Panc1 (cell line): ENCODE measurements at places on chromosomes 2 and 18.
A peak's percentile ranks its signal among the peaks of the same experiment; 100 is the strongest.

- no peak for DNase-seq
Observed at GRCh38 chr18:3368193-3368592, 81.8 kb upstream of the TGIF1 start.

GRCh38 chr2:208415897-208416296 lies 9.3 kb downstream of the PTH2R start:
- DNase-seq: no peak

DNA sequence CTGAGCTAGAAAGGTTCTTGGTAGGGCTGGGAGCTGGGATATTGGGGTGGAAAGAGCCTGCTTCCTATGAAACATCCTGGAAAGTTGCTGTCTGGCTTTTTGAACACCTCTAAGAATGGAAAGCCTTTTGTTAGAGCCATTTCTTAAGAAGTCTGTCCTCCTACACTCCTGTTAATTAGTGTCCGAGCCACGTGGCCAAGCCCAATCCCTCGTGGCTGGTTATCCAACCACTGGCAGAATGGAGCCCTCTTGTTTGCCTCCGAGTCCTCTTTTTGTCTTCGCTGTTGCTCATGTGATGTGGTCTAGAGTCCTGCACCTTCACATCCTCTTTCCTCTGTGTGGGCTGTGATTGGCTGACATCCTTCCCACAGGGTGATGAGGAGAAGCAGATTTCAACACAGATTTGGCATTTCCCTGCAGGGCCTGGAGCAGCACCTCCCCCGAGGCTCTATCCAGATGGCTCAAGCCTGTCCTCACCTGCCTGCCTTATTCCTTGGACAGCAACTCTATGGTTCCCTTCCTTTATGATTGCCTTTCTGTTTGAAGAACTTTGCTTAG lies 8.2 kb upstream of the TOGARAM2 start:
- no peak for DNase-seq

DNA sequence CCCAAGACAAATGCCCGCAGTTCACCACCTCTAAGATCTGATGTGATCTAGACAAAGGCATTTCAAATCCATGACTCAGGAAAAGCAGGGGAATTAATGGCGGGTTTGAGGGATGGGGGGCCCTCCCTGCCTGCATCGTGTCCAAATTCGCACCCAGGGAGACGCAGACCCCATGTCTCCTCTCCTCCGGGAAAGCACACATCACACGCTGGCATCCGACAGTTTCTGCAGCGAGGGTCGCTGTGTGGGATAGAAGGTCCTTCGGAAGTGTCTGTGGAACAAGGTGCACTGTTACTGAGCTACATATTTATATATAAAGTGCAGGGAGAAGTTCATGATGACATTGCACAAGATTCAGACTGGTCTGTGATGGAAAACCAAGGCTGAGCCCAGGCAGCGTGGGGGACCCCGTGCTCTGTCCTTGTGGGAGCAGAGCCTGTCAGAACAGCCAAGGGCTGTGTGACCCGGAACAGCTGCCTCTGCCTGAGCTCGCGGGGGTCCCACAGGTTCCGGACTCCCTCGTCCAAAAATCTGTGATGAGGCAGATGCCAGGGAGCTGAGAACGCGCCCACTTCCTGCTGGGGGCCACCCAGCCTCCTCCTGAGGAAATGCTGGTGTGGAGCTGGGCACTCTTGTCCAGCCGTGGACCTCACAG lies 82.3 kb upstream of the CTDP1 start:
- DNase-seq: no peak

DNA sequence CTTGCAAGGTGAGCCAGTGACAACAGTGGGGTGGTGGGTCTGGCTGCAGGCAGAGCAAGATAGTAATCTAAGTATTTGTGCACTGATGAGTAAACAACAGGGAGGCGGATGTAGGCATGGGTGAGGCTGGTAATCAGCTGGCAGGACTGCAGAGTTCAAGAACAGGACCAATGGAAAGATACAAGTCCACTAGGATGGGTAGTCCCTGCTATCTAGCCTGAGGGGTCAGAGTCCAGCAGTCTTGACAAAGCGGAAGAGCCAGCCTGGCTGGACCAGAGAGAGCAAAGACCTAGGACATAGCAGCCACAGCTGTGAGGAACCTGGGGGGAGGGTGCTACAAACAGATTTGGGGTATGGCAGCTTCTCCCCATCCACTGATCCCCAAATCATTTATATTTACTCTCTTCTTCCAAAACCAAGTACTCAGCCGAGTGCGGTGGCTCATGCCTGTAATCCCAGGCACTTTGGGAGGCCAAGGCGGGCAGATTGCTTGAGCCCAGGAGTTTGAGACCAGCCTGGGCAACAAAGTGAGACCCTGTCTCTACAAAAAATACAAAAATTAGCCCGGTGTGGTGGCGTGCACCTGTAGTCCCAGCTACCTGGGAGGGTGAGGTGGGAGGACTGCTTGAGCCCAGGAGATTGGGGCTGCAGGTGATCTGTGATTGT lies 25.9 kb downstream of the VIL1 start:
- no peak for DNase-seq

DNA sequence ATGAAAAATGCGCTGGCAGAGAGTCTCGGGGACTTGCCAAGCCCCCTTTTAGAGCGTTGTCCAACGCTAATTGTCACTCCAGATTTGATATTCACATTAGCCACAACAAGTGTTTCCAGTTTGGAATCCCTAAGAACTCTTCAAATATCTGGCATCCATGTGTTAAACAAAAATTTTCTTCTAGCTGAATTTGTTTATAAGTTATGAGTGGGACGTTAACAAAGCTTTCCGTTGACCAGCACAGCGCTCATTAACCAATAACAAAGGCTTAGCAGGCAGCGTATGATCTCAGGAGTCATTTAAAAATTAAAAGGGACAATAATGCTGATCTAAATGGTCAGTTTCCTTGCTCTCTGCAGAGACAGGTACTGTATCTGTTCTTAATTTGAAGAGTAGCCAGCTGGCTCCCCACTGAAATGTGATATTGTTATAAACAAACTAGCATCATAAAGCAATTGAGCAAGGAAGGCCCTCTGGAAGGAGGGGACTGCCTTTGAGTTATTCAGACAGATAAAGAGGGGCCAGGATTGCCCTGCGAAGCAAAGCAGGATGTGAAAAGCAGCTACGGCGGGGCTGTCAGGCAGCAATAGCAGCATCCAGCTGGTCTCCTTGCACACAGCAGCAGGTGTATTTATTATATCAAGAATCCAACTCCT lies 337.2 kb upstream of the SALL3 start:
- DNase-seq: no peak

DNA sequence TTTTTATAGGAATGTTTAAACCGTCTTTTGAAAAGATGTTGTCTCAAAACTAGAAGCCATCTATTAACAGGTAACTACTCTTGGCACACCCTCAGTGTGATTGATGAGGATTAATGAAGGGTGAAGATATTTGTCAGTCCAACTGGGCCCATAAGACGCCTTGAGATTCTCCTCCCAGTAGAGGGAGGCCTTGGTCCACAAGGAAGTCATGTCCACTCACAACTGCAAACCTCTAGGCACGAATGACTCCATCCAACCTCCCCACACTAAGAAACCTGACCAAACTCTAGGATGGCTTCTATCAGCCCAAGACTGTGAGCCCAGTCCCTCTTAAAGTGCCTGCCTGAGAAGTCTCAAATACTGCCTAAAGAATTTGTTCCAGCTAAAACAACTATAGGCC lies 19.2 kb upstream of the GRP start:
- no peak for DNase-seq

DNA sequence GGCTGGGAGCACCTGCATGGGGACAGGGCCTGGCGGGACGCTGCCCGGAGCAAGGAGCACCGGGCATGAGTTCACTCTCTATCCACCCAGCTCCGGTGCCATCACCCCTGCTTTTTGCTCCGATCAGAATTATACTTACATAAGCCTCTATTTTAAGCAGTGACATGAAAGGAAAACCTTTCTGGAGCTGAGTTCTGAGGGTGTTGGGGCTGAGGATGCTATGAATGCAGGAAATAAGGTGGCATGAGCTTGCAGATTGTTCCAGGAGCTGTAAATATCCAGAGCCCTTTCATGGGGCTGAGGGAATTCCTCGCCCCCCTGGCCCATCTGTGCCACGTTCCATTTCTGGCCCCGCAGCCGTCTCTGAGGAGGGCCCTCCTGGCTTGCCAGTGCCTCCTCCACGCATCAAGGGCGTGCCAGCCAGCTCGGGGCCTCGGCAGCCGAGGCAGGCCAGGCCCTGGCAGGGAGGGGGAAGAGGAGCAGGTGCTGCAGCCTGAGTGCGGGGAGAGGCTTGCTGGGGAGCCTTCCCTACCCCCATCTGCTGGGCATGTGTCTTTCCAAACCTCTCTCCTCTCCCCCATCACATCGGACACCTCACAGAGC lies 91.7 kb upstream of the MCFD2 start:
- no peak for DNase-seq

- DNase-seq: no peak
Observed at GRCh38 chr18:7678801-7679200, 111.7 kb downstream of the PTPRM start.

DNA sequence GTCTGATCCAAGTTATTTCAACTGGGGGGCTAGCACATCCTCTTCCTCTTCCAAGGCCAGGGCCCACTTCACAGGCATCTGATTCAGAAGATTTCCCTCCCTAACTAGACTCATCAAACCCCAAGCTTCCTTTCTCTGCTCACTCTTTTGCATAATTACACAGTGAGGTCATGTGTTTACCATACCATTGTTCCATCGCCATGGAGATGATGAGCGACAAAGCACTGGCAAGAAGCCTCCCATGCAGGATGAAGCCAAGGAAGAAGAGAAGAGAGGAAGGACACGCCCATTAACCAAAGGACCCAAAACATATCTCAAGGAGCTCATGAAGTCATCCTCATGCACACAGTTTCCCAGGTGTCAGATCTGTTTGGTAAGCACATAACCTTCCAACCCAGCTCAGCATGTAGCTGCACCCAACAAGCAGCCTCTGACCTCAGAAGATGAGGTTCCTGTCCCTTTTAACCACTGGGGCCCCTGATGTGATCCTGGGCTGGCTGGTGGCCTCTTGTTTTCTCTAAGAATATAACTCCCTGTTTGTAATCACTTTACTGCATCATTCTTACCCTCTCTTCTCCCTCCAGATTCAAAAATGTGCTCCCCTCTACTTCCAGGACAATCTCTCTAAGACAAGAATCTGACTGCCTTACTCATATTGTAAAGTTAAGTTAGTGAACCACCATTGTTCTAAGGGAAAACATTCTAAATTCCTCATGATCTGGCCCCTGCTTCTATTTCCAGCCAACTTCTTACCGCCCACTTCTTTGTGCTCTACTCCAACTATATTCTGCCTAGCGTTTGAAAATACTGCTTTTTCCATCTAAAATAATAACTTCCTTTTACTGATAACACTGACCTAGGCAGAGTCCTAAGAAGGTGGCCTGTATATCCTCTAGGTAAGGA lies 190.1 kb downstream of the TTC32 start:
- peak; percentile 13 for DNase-seq

GRCh38 chr2:71101656-71102055 lies 28.4 kb downstream of the MCEE start:
- no peak for DNase-seq

DNA sequence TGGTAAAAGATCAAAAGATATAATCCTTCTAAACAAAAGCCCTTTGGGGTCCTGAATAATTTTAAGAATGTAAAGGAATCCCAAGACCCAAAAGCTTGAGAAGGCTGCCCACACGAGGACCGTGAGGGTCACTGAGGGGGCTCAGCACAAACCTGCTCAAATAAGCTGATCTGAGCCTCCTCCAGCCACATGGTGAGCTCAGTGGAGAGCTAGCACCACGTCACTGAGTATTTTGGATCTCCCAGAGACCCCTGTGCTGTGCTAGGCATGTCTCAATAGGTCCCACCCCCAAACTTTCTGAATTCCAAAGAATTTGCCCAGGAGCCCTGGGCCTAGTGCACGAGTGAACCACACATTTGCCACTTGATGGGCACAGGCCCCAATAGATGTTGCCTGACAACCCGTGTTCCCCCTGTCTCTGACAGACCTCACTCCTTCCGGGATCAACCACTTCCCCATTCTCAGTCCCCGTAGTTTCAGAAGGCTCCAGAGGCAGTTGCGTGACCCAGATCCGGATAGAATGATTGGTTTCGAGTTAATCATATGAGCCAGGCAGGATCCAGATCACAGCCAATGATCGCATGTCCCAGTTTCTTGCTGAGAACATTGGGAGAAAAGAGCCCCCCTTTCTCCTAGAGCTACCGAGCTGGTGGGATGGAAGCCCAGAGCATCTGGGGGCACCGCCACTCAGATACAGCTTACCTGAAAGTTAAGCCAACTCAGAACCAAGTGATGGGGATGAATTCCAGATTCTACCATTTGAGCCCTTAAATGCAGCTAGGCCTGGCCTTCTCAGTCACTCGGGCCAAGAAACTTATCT lies 203.8 kb downstream of the TNS1 start:
- DNase-seq: no peak

- no peak for DNase-seq
Observed at GRCh38 chr2:226440127-226440918, 359.3 kb downstream of the IRS1 start.

DNA sequence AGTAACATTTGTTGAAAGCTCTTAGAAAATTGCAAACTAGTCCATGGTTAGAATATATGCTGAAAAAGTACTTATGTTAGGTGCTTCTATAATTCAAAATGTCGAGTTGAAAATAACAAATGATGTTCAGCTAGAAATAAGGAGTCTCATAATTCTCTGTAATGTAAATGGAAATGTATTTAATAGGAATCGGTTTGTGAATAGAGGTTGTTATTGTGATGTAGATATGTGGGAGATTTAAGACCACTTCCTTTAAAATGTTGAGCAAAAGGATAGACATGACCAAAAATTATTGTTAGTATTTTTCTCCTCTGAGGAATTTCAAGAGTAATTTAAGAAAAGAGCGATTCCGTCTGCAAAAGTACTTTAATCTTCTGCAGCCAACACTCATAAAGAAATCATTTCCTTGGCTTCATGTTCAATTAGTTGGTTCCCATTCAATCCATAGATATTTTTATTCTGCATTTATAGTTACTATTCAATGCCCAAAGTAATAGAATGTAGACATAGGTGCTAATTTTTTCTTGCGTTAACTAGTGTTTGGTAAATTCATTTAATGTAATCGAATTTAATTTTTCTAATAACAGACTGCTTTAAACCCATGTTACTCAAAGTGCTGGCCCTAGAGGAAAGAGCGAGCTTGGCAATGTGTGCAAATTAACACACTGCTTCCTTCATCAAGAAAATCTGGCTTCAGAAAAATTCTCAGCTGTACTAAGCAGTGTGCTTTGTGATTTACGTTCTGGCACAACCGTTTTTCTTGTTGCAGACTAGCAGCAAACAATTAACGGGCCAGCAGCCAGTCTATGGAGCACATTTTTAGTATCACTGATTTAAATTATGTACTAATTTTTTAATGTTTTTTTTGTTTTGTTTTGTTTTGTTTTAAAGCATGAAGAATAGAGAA lies 32.2 kb downstream of the FN1 start:
- DNase-seq: no peak

DNA sequence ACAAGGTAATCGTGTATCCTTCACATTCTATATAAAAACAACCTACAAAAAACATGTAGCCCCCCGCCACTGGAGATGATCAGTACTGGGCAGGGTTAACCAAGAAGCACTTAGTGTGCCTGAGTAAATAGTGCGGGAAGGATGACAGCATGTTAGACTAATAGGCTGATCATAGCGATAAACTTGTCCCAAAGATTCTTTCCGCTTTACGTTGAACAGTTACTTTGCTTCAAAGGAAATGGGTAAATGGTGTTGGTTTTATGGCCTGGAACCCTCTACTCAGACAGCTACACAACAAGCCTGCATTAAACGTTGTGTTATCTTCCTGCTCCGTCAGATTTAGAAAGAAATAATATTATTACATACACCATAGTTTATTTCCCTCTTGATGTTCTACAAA lies 67.7 kb downstream of the CTAGE1 start:
- no peak for DNase-seq
